ENCODE measurements at places on chromosomes 4 and X.
A peak's percentile ranks its signal among the peaks of the same experiment; 100 is the strongest.

DNA sequence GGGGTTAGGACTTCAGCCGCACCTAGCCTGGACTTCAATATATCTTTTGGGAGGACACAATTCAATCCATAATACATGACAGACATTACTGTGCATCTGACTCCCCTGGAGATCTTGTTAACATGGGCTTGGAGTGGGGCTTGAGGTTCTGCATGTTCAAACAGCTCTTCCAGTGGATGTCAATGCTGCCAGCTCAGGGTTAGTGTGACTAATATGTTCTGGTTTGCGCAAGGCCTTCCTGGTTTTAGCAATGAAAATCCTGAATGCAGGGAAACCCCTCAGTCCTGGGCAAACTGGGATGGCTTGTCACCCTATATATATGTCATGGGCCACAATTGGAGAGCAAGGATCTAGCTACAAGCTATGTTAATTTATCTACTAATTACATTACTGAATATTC, 2.7 kb upstream of the TSPAN7 start:
- no peak for DNase-seq

DNA sequence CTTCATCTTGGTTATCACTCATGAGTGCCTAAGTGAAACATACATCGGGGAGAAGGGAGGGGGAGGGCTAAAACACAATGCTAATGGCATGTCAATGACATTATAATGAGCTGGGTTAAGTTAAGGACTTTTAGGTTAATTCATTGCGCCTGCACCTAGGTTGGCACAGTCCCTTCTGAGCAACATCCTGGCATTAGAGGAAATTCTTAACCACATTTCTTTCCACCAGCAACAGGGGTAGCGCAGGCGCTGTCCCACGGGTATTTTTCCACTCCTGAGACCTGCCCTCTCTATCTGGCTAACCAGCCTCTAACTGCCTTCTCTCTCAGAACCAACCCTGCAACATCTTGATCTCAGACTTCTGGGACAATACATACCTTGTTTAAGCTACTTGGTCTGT, 39.0 kb upstream of the PROM1 start:
- no peak for DNase-seq

- peak; percentile 12 for DNase-seq
Observed at GRCh38 chr4:52983563-52984303, 121.6 kb downstream of the RASL11B start.

GRCh38 chr4:11525085-11525484, 96.4 kb upstream of the HS3ST1 start:
- no peak for DNase-seq

- peak; percentile 2 for DNase-seq
Observed at GRCh38 chr4:175560604-175561003, 251.5 kb downstream of the GPM6A start.

- DNase-seq = no peak
Observed at GRCh38 chrX:70234355-70234754, at the start of gene AWAT1. Gene AWAT1 (plus strand): TSS chrX:70234655. CDS start chrX:70234696, 41 bp downstream.

DNA sequence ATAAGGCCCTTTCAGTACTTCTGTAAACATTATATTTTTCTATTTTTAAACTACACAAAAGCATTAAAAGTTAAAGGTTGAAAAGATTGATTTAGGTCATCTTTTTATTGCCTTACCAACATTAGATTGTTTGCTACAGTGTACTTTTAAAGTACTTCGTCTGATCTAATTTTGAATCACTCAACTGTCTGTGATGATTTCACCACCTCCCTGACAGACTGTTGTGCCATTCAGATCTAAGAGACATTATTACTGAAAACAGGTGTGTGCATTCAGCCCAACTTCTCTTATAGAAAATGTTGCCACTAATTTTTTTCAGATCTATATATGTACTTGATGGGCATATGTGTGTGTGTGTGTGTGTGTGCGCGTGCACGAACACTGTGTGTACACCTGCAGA, 39.3 kb downstream of the GASK1B start:
- no peak for DNase-seq

DNA sequence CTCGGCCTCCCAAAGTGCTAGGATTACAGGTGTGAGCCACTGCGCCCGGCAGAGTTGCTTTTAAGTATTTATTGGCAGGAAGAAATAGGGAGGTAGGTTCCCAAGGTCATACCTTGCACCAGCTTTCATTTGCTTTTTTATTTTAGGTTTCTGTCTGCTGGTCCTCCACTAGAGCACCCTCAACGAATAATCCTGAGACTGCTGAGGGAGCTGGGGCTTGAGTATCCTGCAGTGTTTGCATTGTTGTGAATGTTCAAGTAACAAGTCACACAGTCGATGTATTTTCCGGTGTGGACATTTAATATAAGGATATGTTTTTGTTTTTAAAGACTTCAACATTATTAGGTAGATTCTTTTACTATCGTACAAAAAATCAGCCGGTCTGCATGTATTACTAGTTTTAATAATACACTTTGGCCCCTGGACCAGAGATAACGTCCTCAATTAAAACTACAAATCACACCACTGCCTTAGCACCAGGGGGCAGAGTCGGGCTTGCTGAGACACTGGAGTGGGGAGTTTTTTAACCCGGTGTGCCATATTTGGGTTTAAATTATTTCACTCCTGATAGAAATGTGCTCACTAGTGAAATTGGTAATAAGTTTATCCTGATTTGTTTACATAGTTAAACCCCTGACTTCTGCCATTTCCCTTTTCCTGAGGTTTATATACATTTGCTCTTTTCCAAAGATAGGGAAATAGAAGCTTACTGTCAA, 11.6 kb downstream of the SMIM20 start:
- no peak for DNase-seq

DNA sequence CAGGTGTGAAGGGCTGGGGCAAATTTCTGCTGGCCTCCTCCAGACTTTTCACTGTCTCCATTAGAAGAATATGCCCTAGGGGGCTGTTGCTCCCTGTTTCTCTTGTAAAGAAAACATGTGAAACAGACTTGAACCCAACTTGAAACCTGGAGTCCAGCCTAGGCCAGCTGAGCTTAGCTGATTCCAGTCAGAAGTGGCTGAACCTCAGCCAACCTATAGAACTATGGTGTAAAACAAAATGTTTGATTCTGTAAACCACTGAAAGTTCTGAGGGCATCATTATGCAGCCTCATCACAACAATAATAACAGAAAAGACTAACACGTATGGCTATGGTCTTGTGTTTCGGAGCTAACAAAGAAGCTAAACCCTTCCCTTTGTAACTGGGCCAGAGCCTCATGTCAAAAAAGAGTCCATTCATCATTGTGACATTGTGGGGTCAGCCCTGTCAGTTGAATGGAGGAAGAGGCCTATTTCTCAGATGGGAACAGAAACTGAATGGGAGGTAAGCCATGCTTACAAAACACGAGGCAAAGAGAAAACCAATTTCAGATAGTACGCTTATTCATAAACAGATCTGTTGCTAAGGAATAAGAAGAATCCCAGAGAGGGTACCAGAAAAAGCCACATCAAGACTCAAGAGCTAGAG, 34.1 kb downstream of the SETD7 start:
- DNase-seq = no peak

DNA sequence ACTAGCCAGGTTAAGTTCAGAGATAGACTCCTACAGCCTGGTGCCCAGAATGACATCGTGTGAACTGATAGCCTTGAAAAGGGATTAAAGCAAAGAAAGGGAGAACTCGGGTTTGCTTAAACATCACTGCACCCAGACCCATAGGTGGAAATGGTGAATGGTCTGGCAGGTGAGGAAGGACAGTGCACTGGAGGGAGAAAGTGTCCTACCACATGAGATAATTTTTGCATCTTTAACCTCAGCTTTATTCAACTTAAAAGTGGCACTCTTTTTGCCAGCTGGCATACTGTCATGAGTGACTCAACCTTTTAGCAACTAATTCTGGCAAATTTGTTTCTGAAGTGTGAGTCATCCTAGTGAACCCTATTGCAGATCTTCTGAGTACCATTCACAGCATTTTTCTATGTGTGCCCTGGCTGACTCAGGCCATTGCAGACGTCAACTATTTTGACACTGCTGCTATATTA, 53.0 kb upstream of the DAPP1 start:
- peak; percentile 89 for DNase-seq

GRCh38 chrX:40761762-40762161, 26.4 kb upstream of the MED14 start:
- no peak for DNase-seq

DNA sequence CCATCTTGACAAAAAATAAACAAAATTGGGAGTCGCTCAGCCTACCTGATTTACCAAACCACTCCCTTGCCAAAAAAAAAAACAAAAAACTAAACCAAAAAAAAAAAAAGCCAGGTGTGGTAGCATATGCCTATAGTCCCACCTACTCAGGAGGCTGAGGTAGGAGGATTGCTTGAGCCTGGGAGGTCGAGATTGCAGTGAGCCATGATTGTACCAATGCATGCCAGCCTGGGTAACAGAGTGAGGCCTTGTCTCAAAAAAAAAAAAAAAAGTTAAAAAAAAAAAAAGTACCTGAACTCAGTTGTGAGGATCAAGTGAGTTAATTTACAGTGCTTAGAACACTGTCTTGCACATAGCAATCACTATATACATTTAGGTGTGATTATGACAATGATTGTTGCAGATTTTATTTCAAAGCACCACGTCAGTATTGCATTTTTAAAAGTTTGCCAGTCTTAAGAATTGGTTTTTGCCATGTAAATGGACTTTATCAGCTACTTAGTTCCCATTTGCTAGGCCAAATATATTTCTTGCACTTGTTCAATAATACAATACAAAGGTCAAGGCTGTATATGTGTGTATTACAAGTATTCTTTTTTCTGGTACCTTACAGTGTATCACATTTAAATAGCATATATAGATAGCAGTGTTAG, 4.6 kb downstream of the NUDT9 start:
- DNase-seq = no peak

DNA sequence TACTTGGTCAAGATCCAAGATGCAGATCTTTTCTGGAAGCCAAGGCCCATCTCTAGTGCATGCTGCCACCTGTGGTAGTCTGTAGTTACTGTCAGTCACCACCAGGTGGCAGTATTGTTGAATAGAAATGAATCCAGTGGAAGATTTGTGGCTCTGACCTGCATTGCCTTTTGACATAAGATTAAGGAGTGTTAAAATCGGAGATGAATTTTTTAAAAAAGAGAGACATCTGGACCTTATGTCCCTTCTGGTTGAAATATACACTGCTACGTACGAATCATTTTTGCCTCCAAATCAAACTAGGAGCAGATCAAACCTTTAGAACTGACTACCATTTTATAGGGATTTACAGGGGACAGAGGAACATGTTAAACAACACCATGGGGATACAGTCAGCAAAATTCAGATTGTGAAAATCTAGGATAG, 46.9 kb upstream of the RHOH start:
- no peak for DNase-seq

DNA sequence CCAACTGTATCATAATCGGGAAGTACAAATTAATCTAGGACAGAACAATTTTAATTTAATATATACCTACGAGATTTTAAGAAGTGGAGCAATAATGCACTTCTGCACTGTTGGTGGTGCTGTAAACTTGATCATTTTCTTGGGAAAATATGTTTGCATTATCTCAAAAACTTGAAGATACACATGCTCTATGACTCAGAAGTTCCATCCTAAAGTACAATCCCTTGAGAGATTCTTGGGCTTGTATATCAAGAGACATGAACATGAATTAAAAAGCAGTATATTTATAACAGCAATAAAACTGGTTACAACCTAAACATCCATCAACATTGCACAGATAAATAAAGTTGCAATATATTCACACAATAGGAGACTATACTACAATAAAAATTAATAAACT, 168.8 kb downstream of the CLCN4 start:
- DNase-seq = no peak

- no peak for DNase-seq
Observed at GRCh38 chr4:107913283-107913899, 18.0 kb upstream of the CYP2U1 start.

- no peak for DNase-seq
Observed at GRCh38 chr4:176292920-176293319, 23.9 kb upstream of the ASB5 start.

- DNase-seq = no peak
Observed at GRCh38 chrX:133440081-133440796, 24.9 kb upstream of the GPC4 start.

DNA sequence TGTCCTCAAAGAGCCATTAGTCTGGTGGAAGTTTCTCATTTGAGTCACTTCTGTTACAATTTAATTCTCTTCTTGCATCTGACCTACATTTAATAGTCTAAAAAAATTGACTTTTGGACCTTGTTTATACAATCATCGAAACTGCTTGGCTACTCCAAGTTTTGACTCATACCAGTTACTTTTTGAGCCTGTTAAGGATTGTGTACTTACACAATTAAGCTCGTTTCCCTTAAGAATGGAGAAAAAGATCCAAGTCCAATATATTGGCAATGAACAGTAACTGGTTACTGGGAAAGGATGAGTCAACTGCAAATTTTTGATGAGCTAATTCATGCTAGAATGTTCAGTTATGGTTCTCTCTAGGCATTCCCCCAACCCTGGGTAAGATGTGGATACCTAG, 58.2 kb downstream of the DCX start:
- DNase-seq = no peak

DNA sequence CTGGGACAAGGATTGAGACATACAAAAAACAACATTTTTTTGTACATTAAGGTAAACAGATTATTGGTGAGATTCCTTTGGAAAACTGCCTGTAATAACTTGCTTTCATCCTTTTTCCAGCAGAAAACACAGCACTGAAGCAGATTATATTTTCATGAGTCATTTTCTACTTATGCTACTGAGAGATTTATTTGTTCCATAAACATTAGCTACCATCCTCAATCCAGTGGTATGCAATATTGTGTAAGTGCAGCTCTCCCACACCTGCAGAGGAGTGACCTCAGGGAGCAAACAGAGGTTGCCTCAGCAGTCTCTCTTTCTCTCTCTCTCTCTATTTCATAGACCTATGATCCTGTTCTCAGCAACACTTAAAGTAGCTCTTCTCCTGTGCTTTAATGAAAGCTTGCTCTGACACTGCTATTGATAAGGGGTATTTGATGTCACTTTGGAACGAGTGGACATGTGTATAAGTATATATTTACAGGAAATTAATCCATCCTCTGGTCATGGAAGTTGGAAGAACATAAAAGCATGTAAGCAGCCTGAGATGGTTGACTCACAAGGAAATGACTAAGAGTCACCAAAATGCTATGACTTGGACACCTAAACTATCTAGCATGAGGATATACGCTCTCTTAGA, 163.7 kb upstream of the SPANXC start:
- DNase-seq = peak; percentile 38

DNA sequence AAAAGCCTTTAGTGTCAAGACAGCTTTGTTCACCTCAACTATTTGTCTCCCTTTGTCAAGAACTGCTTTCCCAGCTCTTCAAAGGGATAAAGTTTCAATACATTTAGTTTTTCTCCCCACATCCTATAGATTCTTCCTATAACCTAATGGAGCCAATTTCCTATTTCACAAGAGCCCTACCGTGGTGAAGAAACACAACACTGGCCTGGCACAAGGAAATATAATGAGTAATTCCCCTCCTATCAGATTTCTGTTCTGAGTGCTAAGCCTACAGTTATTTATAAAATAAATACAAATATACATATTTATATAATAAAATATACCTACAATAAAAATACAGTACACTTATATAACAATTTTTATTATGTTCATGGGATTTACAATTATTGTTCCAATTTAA, 89.9 kb downstream of the SHISA3 start:
- DNase-seq = no peak

- DNase-seq = no peak
Observed at GRCh38 chr4:160235285-160235684, 1132.4 kb downstream of the RAPGEF2 start.

- no peak for DNase-seq
Observed at GRCh38 chr4:65014078-65014477, 604.8 kb upstream of the TECRL start.

Data from kidney epithelial cell (primary cell).